ENCODE measurements at places on chromosomes 5 and 9.

DNA sequence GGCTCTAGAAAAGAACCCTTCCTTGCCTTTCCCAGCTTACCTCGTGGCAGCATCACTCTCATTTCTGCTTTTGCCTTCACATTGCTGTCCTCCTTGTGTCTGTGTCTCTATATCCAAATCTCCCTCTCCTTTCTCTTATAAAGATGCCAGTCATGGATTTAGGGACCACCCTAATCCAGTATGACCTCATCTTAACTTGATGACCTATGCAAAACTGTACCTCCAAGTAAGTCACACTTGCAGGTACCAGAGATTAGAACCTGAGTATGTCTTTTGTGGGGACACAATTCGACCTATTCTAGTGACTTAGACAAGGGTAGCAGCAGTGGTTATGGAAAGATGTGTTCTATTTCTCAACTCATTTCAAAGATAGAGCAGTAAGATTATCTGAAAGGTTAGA, 160.1 kb downstream of the HMHB1 start:
- DNase-seq = no peak

- no peak for DNase-seq
These were observed 9.3 kb downstream of the PCDHGA12 start for GRCh38 chr5:141439411-141440141.

DNA sequence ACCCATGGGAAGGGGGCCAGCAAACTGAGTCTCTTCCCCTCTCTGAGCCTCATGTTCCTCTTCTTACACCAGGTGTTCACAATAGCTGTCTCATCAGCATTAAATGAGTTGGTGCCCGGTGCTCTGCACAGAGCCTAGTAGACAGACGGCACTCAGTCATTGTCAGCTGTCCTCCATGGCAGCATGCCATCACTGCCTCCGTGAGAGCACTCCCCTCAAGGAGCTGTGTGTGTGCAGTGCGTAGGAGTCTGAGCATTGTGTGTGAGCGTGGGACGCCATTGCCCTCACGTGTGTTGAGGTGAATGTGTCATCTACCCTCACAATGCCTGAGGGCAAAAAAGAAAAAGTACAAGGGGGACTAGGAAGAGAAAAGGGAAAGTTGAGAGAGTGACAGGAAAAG, 536.5 kb downstream of the CDK5RAP2 start:
- no peak for DNase-seq

DNA sequence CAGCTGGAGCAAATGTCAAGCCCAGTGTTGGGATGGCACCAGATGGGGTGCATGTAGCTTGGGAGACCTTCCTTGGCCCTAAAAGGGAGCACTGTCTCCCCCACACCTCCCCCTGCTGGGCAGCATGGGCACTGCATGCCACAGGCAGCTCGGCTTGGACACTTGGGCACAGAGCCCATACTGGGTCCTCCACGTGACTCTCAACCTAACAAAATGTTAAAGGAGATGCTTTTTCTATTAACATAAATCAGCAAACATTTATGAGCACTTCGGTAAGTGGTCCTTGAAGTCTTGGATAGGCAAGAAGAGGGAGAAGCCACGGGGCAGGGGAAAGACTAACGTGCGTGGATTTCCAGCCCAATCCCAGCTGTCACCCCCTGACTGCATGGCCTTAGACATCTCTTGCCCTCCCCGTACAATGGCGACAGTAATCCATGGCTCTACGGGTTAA, 23.9 kb upstream of the MAPK9 start:
- DNase-seq = peak; percentile 63

GRCh38 chr5:52491071-52491787, 296.5 kb upstream of the ITGA1 start:
- DNase-seq = no peak

- no peak for DNase-seq
These were observed 71.6 kb downstream of the PKD2L2 start for GRCh38 chr5:137960819-137961218.

GRCh38 chr5:74237571-74238145, 402.9 kb downstream of the ENC1 start:
- no peak for DNase-seq

GRCh38 chr5:167205881-167206280, 1085.6 kb upstream of the WWC1 start:
- no peak for DNase-seq

- no peak for DNase-seq
These were observed 406.8 kb downstream of the BRINP1 start for GRCh38 chr9:118962426-118962825.

GRCh38 chr5:173741729-173742431, 125.4 kb upstream of the BOD1 start:
- no peak for DNase-seq

- no peak for DNase-seq
These were observed 49.1 kb downstream of the DOCK2 start for GRCh38 chr5:169686137-169686536.

DNA sequence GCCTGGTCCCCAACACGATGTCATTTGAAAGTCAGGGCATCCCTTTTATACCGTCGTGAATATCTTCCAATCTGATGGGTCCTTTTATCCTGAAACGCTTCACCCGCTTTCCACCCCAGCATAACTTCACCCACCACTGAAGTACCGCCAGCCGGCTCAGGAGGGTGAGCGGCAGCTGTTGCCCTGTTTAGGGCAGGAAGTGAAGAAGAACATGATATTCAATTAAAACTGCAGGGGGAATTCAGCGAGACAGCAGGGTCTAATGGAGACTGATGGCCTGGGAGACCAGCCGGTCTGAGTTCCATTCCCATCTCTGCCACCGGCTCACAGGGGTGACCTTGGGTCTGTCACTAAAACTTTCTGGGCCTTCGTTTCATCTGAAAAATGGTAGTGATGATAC, 68.2 kb upstream of the EGFLAM start:
- no peak for DNase-seq

- DNase-seq = no peak
These were observed 163.8 kb upstream of the TRPM3 start for GRCh38 chr9:71285191-71285656.

DNA sequence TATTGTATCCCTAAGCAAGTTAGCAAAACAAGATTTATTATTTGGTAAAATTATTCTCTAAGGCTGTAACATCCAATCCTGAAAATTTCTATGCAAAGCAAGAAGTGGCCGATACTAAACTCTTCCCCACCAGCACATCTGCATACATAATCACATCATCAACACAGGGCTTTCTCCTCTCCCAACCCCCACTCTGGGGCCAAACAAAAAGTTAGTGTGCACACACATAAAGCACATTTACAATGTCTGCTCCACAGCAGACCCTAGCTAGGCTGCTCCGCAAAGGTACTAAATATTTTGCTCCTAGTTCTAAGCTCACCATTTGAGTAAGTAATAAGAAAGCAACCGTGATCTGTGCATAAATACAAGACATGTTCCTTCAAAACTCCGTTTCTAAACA, 3.6 kb downstream of the RNF130 start:
- no peak for DNase-seq

DNA sequence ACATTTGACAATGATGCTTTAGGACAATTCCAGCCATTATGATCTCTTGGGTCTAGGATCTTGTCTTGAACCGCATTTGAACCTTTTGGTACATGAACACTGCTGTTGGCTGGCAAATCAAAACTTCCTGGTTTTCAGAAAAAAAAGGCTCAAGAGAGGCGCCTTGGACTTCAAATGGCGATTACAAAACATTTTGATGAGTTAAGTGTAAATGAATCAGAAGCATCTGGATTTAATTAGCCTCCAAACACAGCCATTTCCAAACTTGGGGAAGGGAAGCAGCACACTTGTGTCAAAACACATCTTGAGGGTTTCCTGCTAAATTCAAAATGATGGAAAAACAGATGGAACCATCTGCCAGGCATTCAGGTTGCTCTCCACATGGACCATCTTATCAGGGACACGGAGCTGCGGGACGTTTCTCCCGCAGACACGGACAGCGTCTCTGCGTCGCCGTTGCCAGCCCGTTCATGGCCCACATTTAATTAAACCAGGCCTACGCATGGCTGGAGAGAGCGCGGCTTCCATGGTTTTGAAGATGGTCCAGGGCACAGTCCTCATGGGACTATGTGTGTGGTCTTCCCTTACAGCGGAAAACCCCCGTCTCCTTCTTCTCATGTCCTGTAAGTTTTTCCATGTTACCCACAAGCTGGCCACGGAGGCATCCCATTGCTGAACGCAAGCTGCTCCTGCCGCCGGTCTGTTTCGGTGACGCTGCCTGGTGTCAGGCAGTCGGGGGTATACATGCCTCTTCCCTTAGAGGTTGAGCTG, 55.8 kb upstream of the PTCH1 start:
- DNase-seq = no peak

GRCh38 chr9:33453999-33454660, 6.7 kb upstream of the AQP3 start:
- no peak for DNase-seq

DNA sequence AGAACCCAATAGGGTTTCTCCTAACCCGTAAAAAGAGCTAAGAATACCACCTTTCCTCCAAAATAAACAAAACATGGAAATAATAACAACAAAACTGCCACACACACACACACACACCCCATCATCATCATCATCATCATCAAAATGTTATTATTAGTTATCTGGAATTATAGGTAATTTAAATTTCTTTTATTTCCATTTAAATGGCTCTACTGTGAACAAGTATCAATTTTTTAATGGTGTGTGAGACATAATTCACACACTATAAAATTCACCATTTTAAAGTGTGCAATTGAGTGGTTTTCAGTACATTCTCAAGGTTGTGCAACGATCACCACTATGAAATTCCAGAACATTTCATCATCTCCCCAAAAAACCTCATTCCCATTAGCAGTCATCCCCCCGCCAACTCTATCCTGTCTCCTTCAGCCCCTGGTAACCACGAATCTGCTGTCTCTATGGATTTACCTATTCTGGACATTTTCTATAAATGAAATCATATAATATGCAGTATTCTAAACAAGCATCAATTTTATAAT, 172.7 kb downstream of the ROR2 start:
- DNase-seq = no peak

- no peak for DNase-seq
These were observed 488.2 kb downstream of the NTRK2 start for GRCh38 chr9:85157772-85158171.

DNA sequence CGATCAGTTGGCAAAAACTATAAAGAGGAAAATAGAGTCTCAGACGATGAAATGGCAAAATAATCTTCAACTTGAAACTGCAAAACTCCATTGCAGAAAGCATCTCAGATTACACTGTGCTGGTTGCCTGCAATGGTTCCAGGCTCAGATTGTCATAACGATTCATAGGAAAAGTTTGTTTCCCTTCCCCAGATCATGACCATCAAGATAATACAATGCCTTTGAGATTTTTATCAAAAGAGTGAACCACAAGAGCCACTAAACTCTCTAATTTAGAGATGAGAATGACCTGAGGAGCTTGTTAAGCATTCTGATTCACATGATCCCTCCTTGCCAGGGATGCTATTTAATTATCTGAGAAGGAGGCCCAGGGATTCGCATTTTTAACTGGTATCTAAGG, 52.6 kb upstream of the ITGA1 start:
- DNase-seq = no peak

- no peak for DNase-seq
These were observed 124.5 kb upstream of the KLF9 start for GRCh38 chr9:70539001-70539400.

- DNase-seq = no peak
These were observed 115.1 kb downstream of the CDC42SE2 start for GRCh38 chr5:131378721-131379541.

DNA sequence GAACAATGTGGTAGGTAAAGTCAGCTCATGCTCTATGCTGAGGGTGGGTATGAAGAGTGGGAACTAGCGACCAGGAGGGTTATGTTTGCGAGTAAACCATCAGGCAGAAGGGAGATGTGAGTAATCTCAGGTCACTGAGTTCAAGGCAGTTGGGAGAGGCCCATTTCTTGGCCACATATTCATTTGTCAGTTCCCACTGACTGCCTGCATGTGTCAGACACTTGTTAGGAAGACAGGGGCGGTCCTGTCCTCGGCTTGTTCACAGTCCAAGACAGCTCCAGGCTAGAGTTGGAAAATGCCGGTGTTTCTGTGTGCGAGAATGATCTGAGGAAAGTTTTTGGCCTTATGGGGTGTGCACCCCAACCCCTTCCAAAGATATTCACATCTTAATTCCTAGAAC, 48.6 kb upstream of the GDNF start:
- no peak for DNase-seq

GRCh38 chr5:93601071-93601801, 18.2 kb downstream of the NR2F1 start:
- no peak for DNase-seq

DNA sequence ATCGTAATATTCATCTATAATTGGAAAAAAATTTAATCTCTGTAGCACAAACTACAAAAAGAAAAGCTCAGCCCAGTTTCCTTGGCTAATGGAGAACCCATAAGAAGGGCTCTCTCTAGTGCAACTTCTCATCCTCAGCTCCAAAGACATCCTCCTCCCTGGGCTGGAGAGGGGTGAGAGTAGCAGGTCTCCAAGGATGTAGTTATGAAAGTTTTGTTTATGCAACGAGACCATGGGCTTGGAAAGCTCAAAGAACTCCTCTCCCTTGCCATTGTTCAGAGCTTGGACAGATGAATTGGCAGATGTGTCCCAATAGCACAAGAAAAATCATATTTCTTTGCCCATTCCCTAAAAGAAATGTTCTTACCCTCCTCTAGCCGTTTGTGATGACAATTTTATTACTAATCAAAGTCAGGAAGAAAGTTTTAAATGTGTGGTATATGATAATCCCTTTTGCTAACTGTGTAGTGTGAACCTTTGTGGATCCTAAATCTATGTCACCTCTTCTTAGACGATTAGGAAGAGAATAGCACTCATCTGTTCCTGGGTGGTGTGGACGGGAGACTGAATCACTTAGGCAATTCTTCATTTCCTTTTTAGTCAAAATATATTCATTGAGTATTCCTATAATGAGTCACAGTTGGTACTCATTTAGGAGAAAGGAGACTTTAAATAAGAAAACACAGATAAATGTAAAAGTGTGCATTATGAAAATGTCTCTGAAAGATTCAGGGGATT, 52.2 kb downstream of the GARNL3 start:
- no peak for DNase-seq

DNA sequence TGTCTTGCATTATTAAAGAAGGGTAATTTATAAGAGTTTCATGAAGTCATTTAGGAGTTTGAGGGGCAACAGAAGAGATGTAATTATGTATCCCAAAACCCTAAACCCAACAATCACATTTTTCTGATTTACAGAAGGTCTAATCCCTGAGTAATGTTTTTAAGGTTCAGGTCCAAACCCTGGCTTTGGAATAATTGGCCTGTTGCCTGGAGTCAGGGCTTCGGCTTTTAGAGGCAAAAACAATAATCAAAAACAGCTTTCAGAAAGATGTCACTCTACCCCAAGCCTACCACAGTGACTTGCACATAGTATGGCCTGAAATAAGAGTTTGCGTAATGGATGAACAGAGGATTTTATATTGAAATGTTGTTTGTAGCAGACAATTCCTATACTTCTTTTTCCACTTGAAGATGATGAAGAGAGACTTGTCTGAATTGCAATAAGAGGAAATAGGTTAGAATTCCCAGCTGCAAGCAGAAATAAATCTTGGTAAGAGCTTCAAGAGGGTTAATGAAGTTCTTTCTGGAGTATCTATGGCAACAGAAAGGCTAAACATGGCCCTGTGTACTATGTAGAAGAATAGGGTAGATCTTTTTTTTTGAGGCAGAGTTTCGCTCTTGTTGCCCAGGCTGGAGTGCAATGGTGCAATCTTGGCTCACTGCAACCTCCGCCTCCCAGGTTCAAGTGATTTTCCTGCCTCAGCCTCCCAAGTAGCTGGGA, 152.0 kb downstream of the GPBP1 start:
- no peak for DNase-seq

Measured in stimulated activated CD8-positive, alpha-beta memory T cell treated with anti-CD3 and anti-CD28 coated beads, Interleukin-4, amount 100 ng/mL, for 4 hours (primary cell).